ENCODE measurements at places on chromosomes 13 and 19.

DNA sequence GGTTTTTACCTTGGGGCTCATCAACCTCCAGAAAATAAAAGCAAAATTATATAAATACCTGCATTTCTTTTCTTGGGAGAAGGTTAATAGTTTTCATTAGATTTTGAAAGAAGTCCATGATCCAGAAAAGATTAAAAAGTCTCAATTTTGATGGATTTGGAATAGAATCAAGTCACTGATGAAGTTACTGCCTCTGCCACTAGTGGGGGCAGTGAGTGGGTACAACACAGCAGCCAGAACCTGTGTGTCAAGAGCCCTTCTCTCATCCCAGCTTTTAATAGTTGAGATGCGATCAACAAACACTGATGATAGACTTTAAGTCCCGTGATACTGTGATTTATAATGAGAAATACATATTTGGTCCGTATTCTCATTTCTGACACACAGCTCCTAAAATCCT lies 686.7 kb downstream of the DIAPH3 start:
- DNase-seq: no peak

- no peak for DNase-seq
These were observed 165.1 kb upstream of the IRS2 start for GRCh38 chr13:109951491-109951890.

- no peak for DNase-seq
These were observed 19.6 kb downstream of the KCNC3 start for GRCh38 chr19:50309396-50310125.

GRCh38 chr13:99383946-99384345 lies 76.7 kb upstream of the GPR183 start:
- DNase-seq: no peak

GRCh38 chr19:9362905-9363304 lies at the start of gene ZNF177:
TSS of gene ZNF177 (plus strand) at chr19:9363013. CDS start at chr19:9378312, 15,299 bp downstream.
- DNase-seq: peak; percentile 8
